ENCODE measurements at places on chromosomes 6 and 20. TPM values are rescaled to one million over a fixed set of nuclear protein-coding genes. Genes with fewer than 3 reads are reported as not detected.

Gene SMLR1
- not detected for total RNA-seq

Gene SIRPG
- not detected for total RNA-seq

Gene ABHD16A
- 65.4 TPM for total RNA-seq

Gene SGK2
- total RNA-seq = 0.28 TPM

Gene PRSS16
- total RNA-seq = 0.28 TPM

Gene SAPCD1
- 0.28 TPM for total RNA-seq
